Smooth muscle cell of the umbilical artery (primary cell): ENCODE measurements at places on chromosomes 13 and 19. TPM values are rescaled to one million over a fixed set of nuclear protein-coding genes. Genes with fewer than 3 reads are reported as not detected.

Gene SPACA6
- 5.2 and 11.0 TPM in 2 replicates for total RNA-seq

Gene SIGLEC7
- total RNA-seq, result not detected in 2 replicates

Gene ZNF439
- 8.9 and 11.0 TPM in 2 replicates for total RNA-seq

Gene MCEMP1
- not detected in 2 replicates for total RNA-seq

Gene CGB2
- total RNA-seq, result not detected in 2 replicates

Gene ACTMAP
- total RNA-seq, result 0.59 and 1.9 TPM in 2 replicates

Gene CLC
- not detected in 2 replicates for total RNA-seq

Gene SMIM24
- not detected in 2 replicates for total RNA-seq

Gene ZNF57
- 3.0 and 3.7 TPM in 2 replicates for total RNA-seq

Gene NLRP7
- not detected in 2 replicates for total RNA-seq

Gene POU2F2
- total RNA-seq, result 1.5 and 11.8 TPM in 2 replicates

Gene ANKRD24
- 2.1 and 2.9 TPM in 2 replicates for total RNA-seq

Gene RAB4B
- 9.5 and 11.1 TPM in 2 replicates for total RNA-seq

Gene ZNF600
- 3.0 and 3.7 TPM in 2 replicates for total RNA-seq

Gene CGB8
- total RNA-seq, result not detected in 2 replicates

Gene GIPR
- under 0.01 TPM in 1 of 2 replicates, not detected in the other for total RNA-seq

Gene DZIP1
- total RNA-seq, result 45.7 and 62.4 TPM in 2 replicates

Gene KBTBD7
- 3.9 and 7.1 TPM in 2 replicates for total RNA-seq

Gene PROZ
- total RNA-seq, result not detected in 2 replicates

Gene ZNF576
- 7.7 and 10.9 TPM in 2 replicates for total RNA-seq
